ENCODE measurements at places on chromosomes 1 and 21. TPM values are rescaled to one million over a fixed set of nuclear protein-coding genes. Genes with fewer than 3 reads are reported as not detected.

DNA sequence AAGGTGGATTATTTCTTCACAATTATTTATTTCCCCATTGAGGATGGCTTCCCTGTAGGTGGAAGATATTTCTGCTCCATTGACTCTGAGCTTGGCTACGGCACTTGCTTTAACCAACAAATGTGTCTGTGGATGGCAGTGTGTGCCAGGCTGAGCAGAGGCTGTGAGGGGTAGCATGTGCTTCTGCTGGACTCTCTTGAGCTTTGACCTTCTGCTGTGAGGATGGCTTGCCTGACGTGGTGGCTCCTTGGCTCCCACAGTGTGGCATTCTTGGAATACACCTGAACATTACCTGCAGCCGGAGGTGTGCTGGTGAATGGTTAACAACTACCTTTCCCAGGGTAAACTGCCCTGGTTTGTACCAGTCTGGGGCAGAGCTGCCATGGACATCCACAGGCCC lies 46.8 kb downstream of the WDR3 start:
- H3K27me3 ChIP-seq: no peaks in the 10 kb centered on the region
- no peak overlapping the region for H3K4me3 ChIP-seq
- no peak overlapping the region for H3K27ac ChIP-seq
- H3K36me3 ChIP-seq: no peaks in the 10 kb centered on the region
- no peaks in the 10 kb centered on the region for H3K4me1 ChIP-seq
- DNase-seq: no peak

GRCh38 chr1:18201997-18202719 lies 94.6 kb downstream of the IGSF21 start:
- H3K27ac ChIP-seq: no peak overlapping the region
- no peak overlapping the region for H3K4me3 ChIP-seq
- no peaks in the 10 kb centered on the region for H3K4me1 ChIP-seq

The FMOD gene
- polyA plus RNA-seq: not detected

DNA sequence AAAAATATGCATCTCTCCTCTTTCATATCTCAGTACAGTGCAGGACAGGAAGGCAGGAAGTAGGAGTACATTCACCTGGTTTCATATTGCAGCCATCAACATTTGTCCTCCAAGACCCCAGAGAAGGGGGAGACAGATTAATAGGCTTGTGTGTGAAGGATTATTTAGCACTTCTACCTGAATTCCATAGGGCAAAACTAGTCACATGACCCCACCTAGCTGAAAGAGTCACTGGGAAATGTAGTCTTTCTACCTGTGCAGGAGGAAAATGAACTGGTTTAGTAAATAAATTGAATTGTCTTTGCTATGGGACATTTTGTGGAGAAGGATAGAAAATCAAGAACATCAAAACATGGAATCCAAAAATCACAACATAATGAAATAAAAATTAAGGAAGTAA lies 13.9 kb upstream of the TRIM33 start:
- no peaks in the 10 kb centered on the region for H3K4me1 ChIP-seq
- no peak overlapping the region for H3K4me3 ChIP-seq
- no peak for DNase-seq
- no peaks in the 10 kb centered on the region for H3K36me3 ChIP-seq
- H3K27me3 ChIP-seq: no peaks in the 10 kb centered on the region

DNA sequence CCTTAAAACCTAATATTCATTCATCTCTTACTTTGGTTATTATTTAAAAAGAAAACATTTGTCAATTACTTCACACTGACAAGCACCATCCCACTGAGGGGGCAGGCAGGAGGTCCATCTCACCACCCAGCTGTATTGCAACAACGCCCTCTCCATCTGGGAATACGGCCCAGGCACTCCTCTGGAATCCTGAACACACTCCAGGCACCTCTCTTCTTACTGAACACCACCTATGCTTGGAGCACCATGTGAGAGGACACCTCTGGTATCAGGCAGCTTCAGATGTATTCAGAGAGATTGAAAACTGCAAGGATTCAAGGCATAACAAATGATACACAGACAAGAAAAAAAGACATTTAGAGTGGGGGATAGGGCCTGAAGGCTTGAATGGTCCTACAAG lies 147.1 kb downstream of the CACNA1E start:
- no peaks in the 10 kb centered on the region for H3K27me3 ChIP-seq
- no peak for DNase-seq
- no peak overlapping the region for H3K4me3 ChIP-seq
- no peak overlapping the region for H3K27ac ChIP-seq
- H3K36me3 ChIP-seq: no peaks in the 10 kb centered on the region
- H3K4me1 ChIP-seq: no peaks in the 10 kb centered on the region

The RHD gene
- not detected for polyA plus RNA-seq

DNA sequence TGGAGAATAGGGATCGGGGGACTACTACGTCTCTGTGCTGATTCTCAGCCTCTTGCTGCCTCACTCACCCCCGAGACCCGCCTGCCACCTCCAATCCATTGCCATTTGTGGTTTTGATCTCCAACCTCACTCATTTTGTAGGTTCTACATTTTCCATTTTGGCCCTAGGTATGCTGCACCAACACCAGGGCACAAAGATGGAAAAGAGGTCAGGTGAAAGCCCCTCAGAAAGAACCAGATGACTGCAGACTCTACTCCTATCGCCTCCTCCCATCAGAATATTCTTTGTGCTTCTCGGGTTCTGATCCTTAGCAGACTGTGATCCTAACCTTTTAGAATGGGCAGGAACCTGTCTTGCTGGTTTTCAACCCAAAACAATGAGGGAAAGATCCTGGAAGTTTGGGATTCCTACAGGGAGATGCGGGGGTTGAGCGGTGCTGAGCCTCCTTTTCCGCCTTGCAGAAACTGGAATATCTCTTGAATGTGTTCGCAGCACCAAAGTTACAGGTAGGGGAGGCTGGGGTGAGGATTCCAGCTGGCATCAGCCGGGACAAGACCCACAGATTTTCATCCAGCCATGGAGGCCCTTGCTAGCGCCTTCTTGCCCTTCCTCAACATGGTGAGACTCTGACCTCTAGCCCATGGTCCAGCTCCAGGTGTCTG lies 53.1 kb downstream of the RHBG start:
- peak overlapping the region; percentile 65 for H3K4me3 ChIP-seq
- DNase-seq: no peak
- H3K4me1 ChIP-seq: peaks cover 29% of the 10 kb centered on the region
- no peaks in the 10 kb centered on the region for H3K36me3 ChIP-seq

- H3K27me3 ChIP-seq: peaks cover 3% of the 10 kb centered on the region
- no peaks in the 10 kb centered on the region for H3K36me3 ChIP-seq
- H3K4me3 ChIP-seq: no peak overlapping the region
- DNase-seq: no peak
- H3K27ac ChIP-seq: no peak overlapping the region
These were observed 34.6 kb downstream of the KCNH1 start for GRCh38 chr1:211099393-211099792.

- DNase-seq: no peak
- no peaks in the 10 kb centered on the region for H3K27me3 ChIP-seq
- H3K27ac ChIP-seq: no peak overlapping the region
- H3K4me3 ChIP-seq: no peak overlapping the region
- H3K36me3 ChIP-seq: no peaks in the 10 kb centered on the region
- H3K4me1 ChIP-seq: no peaks in the 10 kb centered on the region
These were observed 131.6 kb downstream of the TGFBR3 start for GRCh38 chr1:91754348-91754747.

GRCh38 chr1:147824798-147825197 lies 64.4 kb upstream of the GJA5 start:
- H3K4me1 ChIP-seq: no peaks in the 10 kb centered on the region
- no peak overlapping the region for H3K4me3 ChIP-seq
- H3K27ac ChIP-seq: no peak overlapping the region
- peaks cover 4% of the 10 kb centered on the region for H3K27me3 ChIP-seq

GRCh38 chr1:227769047-227769935 lies 34.1 kb downstream of the SNAP47 start:
- peaks cover 12% of the 10 kb centered on the region for H3K4me1 ChIP-seq
- H3K36me3 ChIP-seq: no peaks in the 10 kb centered on the region
- H3K27me3 ChIP-seq: no peaks in the 10 kb centered on the region
- H3K4me3 ChIP-seq: no peak overlapping the region

DNA sequence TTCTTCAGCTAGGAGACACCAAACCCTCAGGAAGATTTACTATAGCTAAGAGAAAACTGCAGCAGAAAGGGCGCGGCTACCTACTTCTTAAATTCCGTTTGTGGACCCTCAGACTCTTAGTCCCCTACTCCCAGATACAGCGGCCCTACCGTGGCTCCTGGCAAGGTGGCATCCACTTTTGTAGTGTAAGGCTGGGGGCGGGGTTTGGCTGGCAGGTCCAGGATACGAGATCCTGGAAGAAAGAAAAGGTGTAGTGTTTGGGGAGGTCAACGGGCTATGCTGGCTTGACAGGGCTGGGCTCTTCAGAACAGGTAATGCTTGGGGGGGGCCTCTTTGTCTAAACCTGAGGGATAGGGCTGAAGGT lies 280 bp downstream of the CREB3L4 start:
- no peak for DNase-seq
- peaks cover 37% of the 10 kb centered on the region for H3K4me1 ChIP-seq
- H3K36me3 ChIP-seq: no peaks in the 10 kb centered on the region
- H3K27ac ChIP-seq: peak overlapping the region; percentile 91
- no peaks in the 10 kb centered on the region for H3K27me3 ChIP-seq

DNA sequence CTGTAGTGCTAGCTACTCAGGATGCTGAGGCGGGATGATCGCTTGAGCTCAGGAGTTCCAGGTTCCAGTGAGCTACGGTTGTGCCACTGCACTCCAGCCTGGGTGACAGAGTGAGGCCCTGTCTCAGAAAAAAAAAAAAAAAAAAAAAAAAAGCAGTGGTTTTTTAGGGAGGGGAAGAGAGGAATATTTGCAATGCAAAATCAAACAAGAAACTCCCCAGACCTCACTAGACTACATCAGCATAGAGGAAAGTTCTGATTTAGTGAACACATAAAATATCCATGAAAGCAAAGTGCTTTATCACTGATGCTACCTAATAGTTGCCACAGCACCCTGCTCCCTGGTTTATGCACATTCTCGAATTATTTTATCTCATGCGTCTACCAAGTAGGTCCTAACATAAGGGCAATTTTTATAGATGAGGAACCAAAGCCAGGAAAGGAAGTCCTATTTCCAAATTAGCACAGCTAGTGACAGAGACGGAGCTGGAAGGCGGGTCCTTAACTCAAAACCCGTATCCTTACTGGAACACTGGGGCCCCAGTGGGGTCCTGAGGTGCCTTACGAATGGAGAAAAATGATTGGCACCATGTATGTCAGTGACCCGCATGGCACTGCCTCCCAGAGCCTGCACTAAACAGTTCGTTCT lies 50.7 kb upstream of the GPR157 start:
- H3K4me1 ChIP-seq: peaks cover 25% of the 10 kb centered on the region
- H3K27me3 ChIP-seq: no peaks in the 10 kb centered on the region
- no peak overlapping the region for H3K27ac ChIP-seq
- no peaks in the 10 kb centered on the region for H3K36me3 ChIP-seq

Measured in B cell (primary cell).